ENCODE measurements at places on chromosomes 2 and 18.

GRCh38 chr2:241947401-241947800 lies 77.9 kb downstream of the RTP5 start:
- no peak for DNase-seq

DNA sequence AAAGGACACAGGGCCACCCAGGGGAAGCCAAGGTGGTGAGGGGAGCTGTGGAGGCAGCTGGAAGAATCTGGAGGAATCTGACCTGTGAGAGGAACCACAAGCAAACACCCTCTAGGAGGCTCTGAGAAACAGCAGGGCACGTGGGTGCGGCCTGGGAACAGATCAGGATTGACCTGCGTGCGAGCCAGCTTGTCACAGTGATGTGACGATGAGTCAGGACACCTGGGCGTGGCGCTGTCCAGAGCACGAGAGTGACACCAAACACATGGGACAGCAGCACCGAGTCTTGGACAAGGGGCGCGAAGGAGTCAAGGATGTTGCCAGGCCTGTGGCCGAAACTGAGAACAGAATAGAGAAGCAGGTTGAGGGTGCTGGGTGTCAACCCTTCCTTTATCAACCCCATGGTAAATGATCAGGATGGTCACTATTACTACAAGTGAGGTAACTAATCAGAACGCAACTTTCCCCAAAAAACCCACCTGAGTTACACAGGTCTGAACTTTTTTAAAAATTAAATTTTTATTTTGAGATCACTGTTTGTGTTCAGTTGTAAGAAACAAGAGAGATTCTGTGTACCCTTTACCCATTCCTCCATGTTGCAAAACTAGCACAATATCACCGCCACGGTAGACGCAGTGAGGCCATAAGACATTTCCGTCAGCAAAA lies 637 bp upstream of the SFT2D3 start:
- DNase-seq = no peak

DNA sequence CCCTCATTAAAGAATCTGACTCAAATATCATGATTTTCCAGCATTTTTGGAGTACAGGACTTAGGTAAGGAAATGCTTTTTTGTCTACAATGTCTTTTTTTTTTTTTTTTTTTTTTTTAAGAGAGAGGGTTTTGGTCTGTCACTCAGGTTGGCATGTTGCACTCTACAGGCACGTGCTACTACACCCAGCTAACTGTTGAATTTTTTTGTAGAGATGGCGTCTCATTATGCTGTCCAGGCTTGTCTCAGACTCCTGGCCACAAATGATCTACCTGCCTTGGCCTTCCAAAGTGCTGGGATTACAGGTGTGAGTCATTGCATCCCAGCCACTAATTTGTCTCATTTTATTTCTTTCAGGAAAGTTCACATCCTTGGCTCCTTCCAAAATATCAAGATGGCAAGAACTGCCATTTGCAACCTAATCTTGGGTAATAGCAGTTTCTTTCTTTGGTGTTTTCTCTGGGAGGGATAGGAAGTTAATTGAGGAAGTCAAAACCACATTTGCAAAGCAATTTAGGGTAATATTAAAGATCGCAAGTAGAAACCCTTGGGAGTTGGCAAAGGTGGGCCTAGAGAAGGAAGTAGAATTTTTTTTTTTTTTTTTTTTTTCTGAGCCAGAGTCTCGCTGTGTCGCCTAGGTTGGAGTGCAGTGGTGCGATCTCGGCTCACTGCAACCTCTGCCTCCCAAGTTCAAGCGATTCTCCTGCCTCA lies 15.5 kb downstream of the PNO1 start:
- DNase-seq = no peak

DNA sequence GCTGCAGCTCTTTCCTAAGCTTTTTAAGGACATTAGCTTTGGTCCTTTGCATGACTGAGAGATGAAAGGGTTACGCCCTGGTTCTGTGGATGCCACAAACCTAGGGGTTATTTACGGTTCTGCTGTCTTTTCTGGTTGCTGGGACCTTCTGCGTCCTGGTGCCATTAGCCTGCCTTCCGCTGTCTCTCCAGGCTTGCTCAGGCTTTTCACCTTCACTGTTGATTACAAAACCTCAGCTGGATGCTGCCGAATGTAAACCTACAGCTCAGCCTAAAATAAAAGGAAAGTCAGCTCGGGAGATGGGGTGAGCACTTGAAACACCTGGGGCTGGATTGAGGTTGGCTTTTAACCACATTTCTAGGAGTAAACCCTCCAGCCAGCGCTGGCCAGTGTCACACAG lies 130.9 kb upstream of the ARHGAP28 start:
- no peak for DNase-seq
